HFFc6 (cell line): ENCODE measurements at places on chromosomes 3 and 15. TPM values are rescaled to one million over a fixed set of nuclear protein-coding genes. Genes with fewer than 3 reads are reported as not detected.
A peak's percentile ranks its signal among the peaks of the same experiment; 100 is the strongest.

Gene TGM4
- total RNA-seq: not detected in 3 replicates

DNA sequence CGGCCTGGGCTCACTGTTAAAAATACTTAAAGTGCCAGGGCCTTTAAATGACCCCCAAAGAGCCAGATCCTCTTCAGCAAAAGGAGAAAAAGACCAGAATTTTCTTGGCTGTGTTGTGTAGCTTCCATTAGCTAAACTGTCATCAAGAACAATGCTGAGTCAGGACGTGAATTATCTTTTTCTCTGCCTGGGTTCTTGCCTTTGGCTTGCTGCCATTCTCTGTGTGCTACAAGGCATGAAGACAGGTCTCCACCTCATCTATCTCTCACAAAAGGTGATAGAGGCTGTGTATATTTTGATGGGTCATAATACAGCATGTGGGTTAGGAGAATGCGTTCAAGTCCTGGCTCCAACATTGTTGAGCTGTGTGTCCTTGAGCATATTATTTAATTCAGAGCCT is 52.4 kb upstream of the SELENOK start:
- DNase-seq: no peak

DNA sequence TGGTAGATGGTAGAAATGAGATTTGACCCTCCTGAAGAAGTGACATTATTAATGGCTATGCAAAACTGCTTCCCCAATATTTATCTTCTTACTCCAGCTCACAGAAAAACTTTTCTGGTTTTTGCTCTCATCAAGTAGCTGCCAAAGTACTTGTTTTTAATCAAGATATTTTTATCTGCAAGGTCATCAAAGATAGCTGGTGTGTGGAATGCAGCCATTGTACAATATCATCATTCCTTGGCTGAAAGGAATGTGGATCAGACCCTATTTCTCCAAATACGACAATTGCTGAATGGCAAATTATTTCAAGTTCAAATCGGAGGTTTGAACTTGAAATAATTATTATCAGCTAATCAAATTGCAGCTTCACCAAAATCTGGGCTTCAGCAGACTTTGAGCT is 126.9 kb upstream of the SLC7A14 start:
- DNase-seq: peak; percentile 13

GRCh38 chr15:69880571-69881301 is 217.0 kb downstream of the TLE3 start:
- no peak for DNase-seq

Gene PSTPIP1
- not detected in 3 replicates for total RNA-seq

DNA sequence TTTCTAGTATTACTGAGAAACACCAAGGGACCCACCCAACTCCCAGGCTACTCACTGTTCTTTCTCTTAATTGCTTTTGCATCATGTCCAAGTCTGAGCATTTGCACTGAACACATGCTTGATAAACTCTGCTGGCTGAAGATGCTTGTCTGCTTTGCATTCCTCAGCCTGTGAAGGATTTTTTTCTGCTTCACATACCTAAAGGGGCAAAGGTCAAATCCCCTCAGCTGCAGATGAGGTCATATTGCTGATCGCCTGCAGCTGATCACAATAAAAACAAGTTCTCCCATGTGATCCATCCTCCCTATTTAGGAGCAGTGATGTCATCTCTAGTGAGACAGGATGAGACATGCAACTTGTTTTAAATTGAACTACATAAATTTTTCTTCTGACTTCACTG is 84.6 kb upstream of the DCBLD2 start:
- peak; percentile 90 for DNase-seq

GRCh38 chr3:162166543-162166942 is 669.9 kb downstream of the OTOL1 start:
- DNase-seq: no peak

DNA sequence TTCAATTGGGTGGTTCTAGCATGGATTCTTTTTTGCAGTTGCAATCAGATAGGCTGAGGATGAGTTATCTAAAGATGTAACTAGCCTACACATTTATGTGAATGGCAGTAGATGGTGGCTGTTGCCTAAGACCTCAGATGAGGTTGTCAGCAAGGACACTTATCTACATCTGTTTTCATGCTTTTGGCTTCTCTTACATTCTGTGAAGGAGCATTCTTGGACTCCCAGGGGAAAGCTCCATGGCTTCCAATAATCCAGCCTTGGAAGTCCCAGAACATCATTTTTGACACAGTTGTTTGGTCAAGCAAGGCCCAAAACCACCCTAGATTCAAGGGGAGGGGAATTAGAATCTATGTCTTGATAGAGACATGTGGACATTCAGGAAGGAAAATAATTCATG is 332.2 kb upstream of the RBMS3 start:
- no peak for DNase-seq

Gene TMEM40
- not detected in 2 replicates for total RNA-seq

Gene P2RY12
- not detected in 3 replicates for total RNA-seq

Gene CADPS
- not detected in 3 replicates for total RNA-seq

Gene GADL1
- not detected in 3 replicates for total RNA-seq

- peak; percentile 49 for DNase-seq
Observed at GRCh38 chr3:133377396-133377795, 22.5 kb upstream of the BFSP2 start.

GRCh38 chr15:38611228-38611627 is 46.6 kb upstream of the RASGRP1 start:
- no peak for DNase-seq

- no peak for DNase-seq
Observed at GRCh38 chr15:42800731-42801474, 64.0 kb upstream of the CDAN1 start.

DNA sequence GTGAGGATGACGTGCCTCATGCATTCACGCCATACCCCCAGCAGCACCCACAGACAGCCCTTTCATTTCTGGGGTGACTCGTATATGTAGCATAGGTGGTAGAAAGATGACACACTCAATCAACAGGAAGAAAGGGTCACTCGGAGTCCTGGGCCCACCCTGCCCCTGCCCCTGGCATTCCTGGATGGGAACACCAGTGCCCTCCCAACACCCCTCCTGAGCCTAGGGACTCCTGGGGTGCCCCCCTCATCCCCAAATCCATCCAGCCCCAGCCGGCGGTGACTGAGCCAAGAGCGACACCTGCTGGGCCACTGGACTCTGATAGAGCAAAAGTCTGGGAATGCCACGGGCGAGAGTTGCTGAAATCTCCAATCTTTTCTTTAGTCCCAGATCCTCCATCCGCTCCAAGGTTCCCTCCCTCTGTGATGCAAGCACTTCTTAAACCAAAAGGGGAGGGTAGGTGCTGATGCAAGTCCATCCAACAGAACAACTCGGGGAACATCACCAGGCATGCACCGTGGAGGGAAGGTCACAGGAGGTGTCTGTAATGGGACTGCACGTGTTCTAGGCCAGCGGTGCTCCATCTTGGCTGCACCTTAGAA is 31.1 kb downstream of the ACAN start:
- DNase-seq: peak; percentile 20
